ENCODE measurements at places on chromosomes 7 and 10. TPM values are rescaled to one million over a fixed set of nuclear protein-coding genes. Genes with fewer than 3 reads are reported as not detected.

Gene OR2A5
- total RNA-seq, result 0.31 TPM

DNA sequence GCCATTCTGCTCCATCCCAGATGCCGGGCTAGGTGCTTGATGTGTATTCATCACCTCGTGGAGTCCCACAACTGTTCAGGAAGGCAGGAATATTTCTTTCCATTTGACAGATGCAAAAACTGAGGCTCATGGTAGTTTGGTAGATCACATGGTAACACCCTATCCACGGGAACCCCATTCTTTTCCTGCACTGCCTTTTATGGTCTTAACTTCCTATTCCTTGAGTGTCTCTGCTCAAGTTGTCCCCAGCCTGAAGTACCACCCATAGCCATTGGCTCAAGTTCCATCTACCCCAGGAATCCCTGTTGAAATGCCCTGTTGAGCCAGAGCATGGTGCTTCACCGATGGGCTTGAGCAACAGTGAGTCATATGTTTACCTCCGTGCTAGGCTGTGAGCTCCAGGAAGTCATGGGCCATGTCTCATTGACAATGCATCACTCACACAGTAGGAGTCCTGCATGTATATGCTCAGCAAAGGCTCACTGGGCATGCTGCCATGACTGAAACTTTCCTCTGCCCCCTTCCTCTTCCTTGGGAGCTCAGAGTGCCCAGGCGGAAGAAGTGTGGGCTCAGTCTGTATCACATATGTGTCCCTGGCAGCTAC is 71.7 kb upstream of the ADAM12 start:
- no peak for DNase-seq
- no peaks in the 10 kb centered on the region for H3K36me3 ChIP-seq
- H3K27ac ChIP-seq, result no peak overlapping the region
- no peak overlapping the region for H3K4me3 ChIP-seq

DNA sequence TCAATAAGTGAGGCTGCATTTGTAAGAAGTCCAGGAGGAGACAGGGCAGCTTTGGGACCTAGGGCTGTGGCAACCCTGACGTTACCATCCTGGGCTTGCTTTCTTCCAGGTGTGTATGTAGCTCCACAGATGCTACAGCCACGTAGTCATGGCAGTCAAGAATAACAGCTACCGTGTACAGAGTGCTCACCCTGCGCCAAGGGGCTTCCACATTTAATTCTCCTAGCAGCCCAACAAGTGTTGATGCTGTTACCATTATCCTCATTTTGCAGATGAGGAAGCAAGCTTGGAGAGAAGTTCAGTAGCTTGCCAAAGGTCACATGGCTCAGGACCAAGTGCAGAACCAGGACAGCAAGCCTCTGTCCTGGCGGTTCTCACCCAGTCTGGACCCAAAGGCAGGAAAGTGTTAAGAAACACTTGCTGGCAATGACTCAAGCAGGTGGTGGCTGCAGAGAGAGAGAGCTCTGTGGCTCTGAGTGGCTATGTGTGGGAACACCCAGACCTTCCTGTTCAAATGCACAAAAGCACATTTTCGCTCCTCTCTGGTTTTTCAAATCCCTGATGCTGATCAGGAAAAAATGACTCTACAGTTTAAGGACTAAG is 89.8 kb downstream of the CREM start:
- H3K4me3 ChIP-seq, result no peak overlapping the region
- no peaks in the 10 kb centered on the region for H3K27me3 ChIP-seq
- H3K4me1 ChIP-seq, result no peaks in the 10 kb centered on the region
- H3K36me3 ChIP-seq, result no peaks in the 10 kb centered on the region
- DNase-seq, result peak; percentile 35

DNA sequence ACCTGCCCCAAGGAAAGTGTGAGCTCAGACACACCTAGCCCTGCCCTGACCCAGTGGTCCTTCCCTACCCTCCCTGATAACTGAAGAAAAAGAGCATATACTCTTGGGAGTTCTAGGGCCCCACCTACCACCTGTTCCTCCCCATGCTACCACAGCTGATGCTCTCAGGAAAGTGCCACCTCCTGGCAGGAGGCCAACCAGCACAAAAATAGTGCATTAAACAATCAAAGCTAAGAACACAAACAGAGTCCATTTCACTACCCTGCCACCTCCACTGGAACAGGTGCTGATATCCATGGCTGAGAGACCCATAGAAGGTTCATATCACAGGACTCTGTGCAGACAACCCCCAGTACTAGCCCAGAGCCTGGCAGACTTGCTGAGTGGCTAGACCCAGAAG is 288.6 kb upstream of the PHF14 start:
- no peak overlapping the region for H3K27ac ChIP-seq
- no peaks in the 10 kb centered on the region for H3K4me1 ChIP-seq
- H3K4me3 ChIP-seq, result no peak overlapping the region
- H3K36me3 ChIP-seq, result no peaks in the 10 kb centered on the region
